ENCODE measurements at places on chromosomes 5 and 9. TPM values are rescaled to one million over a fixed set of nuclear protein-coding genes. Genes with fewer than 3 reads are reported as not detected.

ARID3C gene
- not detected for total RNA-seq

PCDHGB1 gene
- 2.2 TPM for total RNA-seq

HNRNPA0 gene
- total RNA-seq, result 16.8 TPM

PPP2R2B gene
- 2.2 TPM for total RNA-seq

CTNND2 gene
- total RNA-seq, result not detected

SLC27A6 gene
- 0.32 TPM for total RNA-seq

C5orf58 gene
- total RNA-seq, result not detected

LRRC19 gene
- not detected for total RNA-seq

PCDHA1 gene
- total RNA-seq, result under 0.01 TPM

STPG3 gene
- total RNA-seq, result not detected

TMC1 gene
- 1.3 TPM for total RNA-seq

SLC6A3 gene
- total RNA-seq, result not detected

TNFSF15 gene
- 5.6 TPM for total RNA-seq

FOXD4 gene
- total RNA-seq, result 0.43 TPM

SURF4 gene
- 403 TPM for total RNA-seq

VAV2 gene
- total RNA-seq, result 13.4 TPM

TNC gene
- 371 TPM for total RNA-seq

IFNK gene
- not detected for total RNA-seq

C9orf78 gene
- 19.3 TPM for total RNA-seq

CCL19 gene
- not detected for total RNA-seq

ZNF618 gene
- 15.1 TPM for total RNA-seq
